Fibroblast of skin of back (primary cell): ENCODE measurements at places on chromosomes 7 and 10.

GRCh38 chr7:155995183-155995612 lies 182.9 kb upstream of the SHH start:
- no peak for DNase-seq

DNA sequence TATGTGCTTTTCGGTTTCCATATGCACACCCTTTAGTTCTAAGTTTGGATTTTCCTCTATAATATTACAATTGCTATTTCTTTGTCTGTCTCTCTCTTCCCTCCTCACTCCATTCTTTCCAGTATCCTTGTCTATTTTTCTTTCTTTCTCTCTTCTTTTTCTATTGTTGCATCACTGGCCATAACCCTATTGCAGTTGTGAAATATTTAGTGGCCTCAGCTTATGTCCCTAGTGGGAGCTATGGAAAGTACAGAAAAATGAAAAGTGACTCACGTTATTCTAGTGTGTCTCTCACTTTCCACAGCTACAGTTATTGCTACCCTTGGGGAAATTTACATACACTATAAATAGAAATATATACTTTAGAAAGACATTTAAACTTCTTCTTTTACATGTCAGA lies 59.1 kb downstream of the CNTNAP2 start:
- DNase-seq: peak; percentile 28

DNA sequence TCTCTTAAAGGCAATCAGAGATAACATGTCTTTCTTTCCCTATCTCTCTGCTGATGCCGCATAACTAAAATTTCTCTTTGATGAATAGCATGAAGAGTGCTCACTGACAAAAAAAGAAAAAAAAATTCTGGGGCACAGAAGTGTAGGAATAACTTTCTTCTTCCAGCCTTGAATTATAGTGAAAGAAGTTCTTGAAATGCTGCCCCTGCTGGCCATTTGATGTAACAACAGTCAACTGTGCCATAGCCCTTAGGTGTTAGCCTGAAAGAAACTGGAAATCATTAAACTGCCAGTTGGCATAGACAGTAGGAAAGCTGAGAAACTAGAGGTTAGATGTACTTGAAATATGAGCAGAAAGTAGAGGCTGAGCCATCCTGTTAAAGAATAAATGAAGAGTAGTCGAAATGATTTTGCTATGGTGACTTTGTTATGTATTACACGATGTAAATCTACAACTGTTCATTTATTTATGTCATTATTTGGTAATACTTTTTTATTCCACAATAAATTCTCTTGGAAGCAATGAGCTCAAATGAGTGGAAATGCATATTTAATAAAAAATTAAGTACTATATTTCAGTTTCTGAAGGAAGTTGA lies 48.3 kb upstream of the FAM171A1 start:
- DNase-seq: peak; percentile 42

DNA sequence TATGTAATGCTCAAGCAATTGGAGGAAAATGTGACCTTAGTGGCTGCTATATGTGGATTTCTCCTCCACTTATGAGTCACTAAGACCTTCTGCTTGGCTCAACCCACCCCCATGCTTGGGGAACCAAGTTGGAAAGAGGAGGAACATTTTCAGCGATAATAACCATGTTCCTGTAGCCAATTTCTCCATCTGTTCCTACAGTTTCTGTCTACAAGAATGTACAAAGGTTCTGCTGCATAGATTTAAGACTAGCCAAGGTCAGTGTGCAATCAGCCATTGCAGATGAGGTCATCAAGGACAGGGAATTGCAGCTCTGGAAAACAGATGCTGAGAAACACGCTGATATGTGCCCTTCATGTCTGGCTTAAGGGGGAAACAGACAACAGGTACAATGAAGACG lies 5.6 kb upstream of the NRCAM start:
- no peak for DNase-seq

GRCh38 chr7:131745390-131746248 lies 189.2 kb upstream of the PODXL start:
- peak; percentile 62 for DNase-seq

GRCh38 chr10:118357841-118358240 lies 15.7 kb upstream of the FAM204A start:
- DNase-seq: no peak

- no peak for DNase-seq
Observed at GRCh38 chr10:70851597-70852475, 36.1 kb downstream of the SGPL1 start.
